ENCODE measurements at places on chromosomes 1 and 21.

DNA sequence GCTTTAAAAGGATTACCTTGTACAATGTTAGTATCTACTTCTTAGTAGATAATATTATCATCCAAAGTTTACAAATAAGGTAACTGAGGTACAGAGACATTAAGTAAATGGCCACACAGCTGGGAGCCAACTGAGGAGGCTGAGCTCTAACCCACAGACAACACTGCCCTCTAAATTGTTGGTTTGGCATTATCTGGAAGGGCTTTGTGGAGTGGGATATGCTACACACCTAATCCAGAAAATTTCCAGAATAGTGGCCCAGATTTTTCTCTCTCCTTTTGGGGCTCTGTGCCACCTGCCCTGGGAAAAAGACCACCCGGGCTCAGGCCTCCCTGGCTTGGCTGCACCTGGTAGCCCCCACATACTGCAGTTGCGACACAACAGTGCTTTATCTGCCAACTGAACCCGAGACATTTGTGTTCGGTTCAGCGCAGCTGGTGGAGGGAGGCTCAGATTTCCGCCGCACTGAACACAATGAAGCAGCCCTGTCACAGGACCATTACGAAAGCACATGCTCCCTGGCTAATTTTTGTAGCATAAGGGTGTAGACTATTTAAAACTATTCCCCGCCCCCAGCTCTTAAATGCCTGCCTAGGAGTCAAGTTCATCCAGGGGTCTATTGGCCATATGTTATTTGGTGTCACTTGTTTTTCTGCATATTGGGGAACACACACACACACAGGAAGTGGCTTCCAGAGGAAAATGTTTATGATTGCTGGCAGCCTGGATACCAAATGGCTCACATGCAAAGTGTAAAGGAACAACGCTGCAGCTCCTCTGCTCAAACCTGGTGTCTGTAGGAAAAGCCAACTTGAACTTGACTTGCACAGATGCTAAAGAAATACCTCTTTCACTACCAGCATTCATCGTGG, 92.3 kb upstream of the ESRRG start:
- DNase-seq: no peak

GRCh38 chr1:159140474-159140873, 30.9 kb upstream of the CADM3 start:
- DNase-seq: no peak

GRCh38 chr1:119947468-119947867, 51.2 kb upstream of the ADAM30 start:
- no peak for DNase-seq

DNA sequence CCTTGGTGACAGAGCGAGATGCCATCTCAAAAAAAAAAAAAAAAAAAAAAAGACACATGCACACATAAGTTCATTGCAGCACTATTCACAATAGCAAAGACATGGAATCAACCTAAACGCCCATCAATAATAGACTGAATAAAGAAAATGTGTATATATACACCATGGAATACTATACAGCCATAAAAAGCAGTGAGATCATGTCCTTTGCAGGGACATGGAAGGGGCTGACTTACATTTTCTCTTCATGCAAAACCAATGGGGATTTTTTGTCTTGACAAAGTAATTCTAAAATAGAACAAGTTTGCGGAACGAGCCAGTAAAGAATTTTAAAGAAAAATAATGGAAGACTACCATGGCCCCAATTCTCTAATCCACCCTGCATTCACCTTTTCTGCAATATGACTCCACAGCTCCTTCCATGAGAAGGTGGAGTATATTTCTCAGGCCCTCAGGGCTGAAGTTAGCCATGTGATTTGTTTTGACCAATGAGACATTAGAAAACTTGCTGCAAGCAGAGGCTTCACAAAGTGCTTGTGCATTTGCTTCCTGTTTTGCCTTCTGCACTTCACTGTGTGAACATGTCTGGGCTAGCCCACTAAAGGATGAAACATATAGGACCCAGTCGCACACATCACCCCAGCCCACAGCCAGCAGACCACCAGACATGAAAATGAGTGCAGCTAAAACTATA, 78.8 kb upstream of the NR5A2 start:
- no peak for DNase-seq

DNA sequence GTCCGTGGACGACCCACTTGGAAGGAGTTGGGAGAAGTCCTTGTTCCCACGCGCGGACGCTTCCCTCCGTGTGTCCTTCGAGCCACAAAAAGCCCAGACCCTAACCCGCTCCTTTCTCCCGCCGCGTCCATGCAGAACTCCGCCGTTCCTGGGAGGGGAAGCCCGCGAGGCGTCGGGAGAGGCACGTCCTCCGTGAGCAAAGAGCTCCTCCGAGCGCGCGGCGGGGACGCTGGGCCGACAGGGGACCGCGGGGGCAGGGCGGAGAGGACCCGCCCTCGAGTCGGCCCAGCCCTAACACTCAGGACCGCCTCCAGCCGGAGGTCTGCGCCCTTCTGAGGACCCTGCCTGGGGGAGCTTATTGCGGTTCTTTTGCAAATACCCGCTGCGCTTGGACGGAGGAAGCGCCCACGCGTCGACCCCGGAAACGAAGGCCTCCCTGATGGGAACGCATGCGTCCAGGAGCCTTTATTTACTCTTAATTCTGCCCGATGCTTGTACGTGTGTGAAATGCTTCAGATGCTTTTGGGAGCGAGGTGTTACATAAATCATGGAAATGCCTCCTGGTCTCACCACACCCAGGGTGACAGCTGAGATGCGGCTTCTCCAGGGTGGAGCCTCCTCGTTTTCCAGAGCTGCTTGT, 32.4 kb downstream of the PRMT2 start:
- DNase-seq: no peak

- no peak for DNase-seq
Observed at GRCh38 chr1:219433001-219433400, 179.9 kb downstream of the ZC3H11B start.

- DNase-seq: no peak
Observed at GRCh38 chr1:167251472-167251871, 30.8 kb downstream of the POU2F1 start.

DNA sequence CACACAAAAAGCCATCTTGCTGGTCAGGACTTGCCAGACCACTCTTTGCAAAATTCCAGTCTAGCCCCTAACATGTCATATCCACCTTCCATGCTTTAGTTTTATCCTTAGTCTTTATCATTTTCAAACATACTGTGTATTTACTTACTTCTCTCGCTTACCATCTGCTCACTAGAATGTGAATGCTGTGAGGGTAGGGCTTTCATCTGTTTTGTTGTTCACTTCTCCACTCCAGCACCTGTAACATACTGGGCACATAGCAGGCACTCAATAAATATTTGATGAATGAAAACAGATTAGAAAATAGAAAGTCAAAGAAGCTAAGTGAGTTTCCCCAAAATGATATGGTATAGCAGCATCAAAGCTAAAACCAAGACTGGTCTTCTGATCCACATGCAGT, 79.9 kb downstream of the OLFML2B start:
- no peak for DNase-seq

DNA sequence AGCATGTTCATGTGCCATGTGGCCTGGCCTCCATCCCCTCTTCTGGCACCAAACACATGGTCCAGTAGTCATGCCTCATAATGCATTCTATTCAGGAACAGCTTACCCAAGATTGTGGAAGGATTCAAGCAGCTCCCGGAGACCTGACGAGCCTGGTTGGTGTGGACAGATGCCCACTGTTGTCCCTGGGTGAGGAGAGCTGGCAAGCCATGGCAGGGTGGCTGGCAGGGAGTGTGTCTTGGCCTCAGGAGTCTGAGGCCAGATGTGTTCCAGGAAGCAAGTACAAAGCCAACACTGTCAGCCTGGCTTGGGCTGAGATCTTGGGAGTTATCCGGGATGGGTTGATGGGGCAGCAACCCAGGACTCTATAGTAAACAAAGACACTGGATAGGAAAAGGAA, 7.3 kb upstream of the FABP3 start:
- no peak for DNase-seq

DNA sequence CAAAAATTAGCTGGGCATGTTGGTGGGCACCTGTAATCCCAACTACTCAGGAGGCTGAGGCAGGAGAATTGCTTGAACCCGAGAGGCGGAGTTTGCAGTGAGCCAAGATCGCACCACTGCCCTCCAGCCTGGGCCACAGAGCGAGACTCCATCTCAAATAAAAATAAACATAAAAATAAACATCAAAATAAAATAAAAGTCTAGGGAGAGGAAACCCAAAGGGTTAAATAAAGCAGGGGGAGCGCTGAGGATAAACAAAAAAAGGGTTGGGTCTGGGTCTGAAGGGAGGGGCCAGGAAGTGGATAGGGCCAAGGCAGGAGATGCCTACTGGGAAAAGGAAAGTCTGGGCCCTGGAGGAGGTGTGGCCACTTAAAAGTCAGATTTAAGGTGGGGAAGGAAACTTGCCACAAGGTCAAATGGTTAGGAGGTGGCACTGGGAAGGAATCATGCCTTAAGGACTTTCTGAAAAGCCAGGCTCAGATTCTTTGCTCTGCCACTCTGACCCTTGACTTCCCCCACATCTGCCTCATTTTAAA, 150.0 kb downstream of the ADSS2 start:
- no peak for DNase-seq

GRCh38 chr1:235067396-235068157, 61.1 kb downstream of the TOMM20 start:
- DNase-seq: no peak

- no peak for DNase-seq
Observed at GRCh38 chr1:33624991-33625870, 152.8 kb downstream of the ZSCAN20 start.

GRCh38 chr1:208601561-208601960, 357.4 kb upstream of the PLXNA2 start:
- DNase-seq: no peak

DNA sequence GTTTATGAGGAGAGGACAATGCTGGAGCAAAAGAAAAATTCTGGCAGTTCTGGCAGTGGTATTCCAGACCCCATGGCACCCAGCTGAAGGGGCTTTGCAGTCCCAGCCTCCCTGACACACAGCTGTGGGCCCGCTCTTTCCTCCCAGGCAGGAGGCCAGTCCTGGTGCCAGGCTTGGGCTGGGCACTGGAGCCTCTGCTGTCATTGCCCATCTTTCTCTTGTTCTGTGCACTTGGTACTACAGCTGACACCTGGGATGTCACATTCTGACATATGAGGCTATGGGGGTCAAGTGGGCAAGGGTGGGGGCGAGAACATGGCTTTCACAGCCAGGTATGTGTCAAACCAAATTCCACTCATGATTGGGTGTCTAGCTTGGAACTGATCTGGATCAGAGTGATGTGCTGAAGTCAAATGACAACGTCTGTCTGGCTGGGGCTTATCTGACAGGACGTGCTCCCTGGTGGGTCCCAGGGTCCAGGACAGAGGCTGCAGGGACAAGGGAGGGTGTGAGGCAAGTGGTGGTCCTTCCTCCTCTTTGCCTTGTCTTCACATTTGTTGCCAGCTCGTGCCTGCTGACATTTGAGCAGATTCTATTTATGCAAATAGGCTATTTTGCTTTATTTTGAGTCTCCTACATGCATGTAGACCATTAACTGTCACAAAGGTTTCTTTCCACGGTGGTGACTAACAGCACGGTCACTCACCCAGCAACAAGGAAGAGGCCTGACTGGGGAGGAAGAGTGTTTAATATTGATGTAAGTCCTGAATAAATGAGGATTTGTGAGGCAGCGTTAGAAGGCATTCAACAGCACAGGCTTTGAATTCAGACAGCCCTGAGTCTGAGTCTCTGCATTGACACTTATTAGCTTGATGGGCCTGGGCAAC, 336.3 kb downstream of the PBX1 start:
- DNase-seq: no peak

DNA sequence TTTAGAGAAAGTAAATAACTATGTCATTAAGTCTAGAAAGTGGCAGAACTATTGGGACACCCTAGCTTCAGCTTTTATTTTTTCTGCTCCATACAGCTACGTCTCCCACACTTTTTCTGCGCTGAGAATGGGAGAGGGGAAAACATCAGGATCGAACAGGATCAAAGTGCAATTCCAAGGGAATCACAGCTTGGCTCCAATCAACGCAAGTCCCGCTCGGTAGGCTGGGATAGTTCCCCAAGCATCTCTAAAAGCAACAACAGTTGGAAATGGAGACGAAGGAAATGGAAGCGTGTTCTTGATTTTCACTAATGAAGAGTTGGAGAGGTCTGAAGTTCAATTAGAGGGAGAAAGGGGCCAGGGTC, 536 bp downstream of the HMGCL start:
- no peak for DNase-seq

- DNase-seq: no peak
Observed at GRCh38 chr1:8460132-8460544, 142.2 kb downstream of the SLC45A1 start.

GRCh38 chr1:178485541-178485981, 11.2 kb downstream of the CLEC20A start:
- no peak for DNase-seq

DNA sequence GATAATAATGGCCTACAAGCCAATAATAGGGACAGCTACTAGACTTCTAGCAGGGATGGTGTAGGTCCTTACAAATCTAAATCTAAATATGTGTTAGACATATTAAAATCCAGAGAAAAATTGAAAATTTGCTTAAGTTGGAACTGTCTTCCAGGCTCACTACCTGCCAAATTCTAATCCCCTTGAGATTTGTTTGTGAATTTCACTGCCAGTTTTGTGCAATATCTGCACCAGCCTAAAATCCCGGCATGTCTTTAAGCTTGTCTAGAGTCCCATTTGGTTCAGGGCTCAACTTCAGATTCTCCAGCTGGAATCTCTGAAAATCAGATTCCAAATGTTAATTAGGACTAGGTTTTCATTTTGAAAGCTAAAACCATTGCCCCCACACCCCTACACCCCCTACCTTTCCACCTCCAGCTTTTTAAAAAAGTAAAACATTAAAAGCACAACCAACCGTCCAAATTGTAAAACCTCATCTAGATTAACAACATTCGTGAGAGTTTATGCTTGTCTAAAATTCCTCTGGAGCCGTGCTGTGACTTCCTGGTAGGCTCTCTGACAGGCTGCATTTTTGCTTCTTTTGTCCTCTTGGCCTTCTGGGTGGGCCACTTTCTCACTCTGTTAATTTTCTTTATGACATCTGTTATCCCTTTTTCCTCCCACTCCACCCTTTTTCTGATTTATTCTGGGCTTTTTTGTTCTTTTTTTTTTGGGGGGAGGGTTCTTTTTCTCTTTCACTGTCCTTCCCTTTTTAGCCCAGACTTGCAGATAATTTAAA, 348.7 kb downstream of the PAPPA2 start:
- no peak for DNase-seq

GRCh38 chr21:32782698-32783097, 11.1 kb upstream of the PAXBP1 start:
- no peak for DNase-seq

- DNase-seq: no peak
Observed at GRCh38 chr1:31714442-31715086, 10.7 kb upstream of the COL16A1 start.

GRCh38 chr1:6084781-6085495, 39.2 kb downstream of the KCNAB2 start:
- DNase-seq: no peak

Data from activated T-helper 1 cell treated with Interleukin-2 at 50 U/mL for 16 hours (primary cell).